ENCODE measurements at places on chromosomes 1 and 21. TPM values are rescaled to one million over a fixed set of nuclear protein-coding genes. Genes with fewer than 3 reads are reported as not detected.

RNF19B gene
- 148 TPM for total RNA-seq

GRCh38 chr1:167510244-167510643 is 8.1 kb downstream of the CD247 start:
- no peak for DNase-seq

GRCh38 chr1:22122273-22123070 is 20.4 kb downstream of the WNT4 start:
- no peak for DNase-seq

HHAT gene
- 1.2 TPM for total RNA-seq

DNA sequence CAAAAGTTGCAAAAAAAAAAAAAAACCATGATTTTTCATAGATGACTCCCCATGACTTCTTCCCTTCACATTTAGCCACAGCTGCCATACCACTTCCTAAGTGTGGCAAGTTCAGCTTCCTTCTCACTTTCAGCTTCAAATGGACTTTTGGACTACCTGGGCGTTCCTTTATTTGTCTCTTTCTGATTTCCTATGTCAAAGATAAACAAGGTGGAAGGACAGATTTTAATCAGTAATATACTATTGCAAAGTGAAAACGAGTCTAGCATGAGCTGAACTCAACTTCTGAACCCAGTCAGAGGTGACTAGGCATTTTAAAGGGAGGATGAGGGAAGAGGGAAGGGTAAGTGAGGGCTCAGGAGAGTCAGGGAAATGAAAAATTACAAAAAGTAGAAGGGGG is 14.4 kb upstream of the SCCPDH start:
- no peak for DNase-seq

SLC45A3 gene
- 1.0 TPM for total RNA-seq

AIRE gene
- not detected for total RNA-seq

B3GALT2 gene
- 0.10 TPM for total RNA-seq

KRTAP25-1 gene
- total RNA-seq, result not detected

DNA sequence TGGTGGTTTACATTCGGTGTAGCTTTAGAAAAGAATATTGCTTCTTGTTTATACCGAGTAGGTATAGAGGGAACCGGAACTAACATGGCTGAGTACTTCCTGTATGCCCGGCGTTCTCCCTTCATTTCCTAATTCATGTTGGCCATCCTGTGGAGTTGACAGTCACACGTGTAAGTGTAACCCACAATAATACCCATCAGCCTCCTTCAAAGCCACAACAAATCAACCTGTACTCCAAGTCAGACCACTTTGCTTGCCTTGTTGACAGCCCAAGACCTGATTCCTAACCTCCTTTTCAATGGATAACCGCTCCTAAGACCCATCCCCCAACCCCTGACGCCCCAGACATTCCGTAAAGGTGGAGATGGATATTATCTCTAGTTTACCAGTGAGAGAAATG is 42.1 kb downstream of the UBE2U start:
- DNase-seq, result no peak

All from activated T-cell treated with anti-CD3 and anti-CD28 coated beads, Interleukin-2, amount 50 U/mL, for 72 hours (primary cell).